Coronary artery (tissue), 2 donors: ENCODE measurements at places on chromosomes 11 and 22.

DNA sequence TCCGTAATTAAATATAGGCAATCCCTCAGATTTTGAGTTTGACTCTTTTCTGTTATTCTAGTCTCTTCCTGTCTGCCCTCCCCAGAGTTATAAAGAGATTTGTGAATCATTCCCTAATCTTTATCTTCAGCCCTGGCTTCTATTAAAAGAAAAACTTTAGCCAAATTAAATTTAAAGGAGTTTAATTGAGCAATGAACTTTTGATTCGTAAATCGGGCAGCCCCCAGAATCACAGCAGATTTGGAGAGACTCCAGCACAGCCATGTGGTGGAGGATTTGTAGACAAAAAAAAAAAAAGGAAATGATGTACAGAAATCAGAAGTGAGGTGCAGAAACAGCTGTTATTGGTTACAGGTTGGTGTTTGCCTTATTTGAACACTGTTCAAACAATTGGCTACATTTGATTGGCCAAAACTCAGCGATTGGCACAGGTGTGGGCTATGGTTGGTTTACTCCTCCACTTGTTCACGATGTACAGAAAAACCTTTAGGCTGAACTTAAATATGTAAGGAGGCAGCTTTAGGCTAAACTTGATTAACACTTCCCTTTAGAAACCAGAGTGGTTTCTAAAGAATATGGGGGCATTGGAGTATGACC, 2.3 kb upstream of the ALKBH8 start:
- no peak for DNase-seq

- DNase-seq, result peak; percentile 91
These were observed at the start of gene RHOG for GRCh38 chr11:3840870-3841425. Gene RHOG (minus strand): TSS chr11:3840959. CDS start chr11:3828138, 12,821 bp downstream.

DNA sequence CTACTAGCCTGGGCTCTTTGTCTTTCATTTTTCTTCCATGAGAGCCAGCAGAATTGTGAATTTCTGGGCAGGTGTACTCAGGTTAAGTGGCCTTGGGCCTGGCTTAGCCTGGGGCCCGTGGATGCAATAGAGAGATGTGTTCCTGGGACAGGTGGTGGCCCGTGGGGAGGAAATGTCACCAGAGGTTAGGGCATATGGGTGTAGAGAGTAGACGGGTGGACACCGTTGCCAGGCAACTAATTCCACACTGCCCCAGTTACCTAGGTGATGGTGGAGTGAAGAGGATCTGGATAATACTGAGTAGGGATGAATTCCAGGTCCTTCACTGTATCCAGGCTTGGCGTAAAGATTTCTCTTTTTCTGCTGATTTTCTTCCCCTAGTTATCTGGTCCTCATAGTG, 175.0 kb downstream of the INSC start:
- no peak for DNase-seq

DNA sequence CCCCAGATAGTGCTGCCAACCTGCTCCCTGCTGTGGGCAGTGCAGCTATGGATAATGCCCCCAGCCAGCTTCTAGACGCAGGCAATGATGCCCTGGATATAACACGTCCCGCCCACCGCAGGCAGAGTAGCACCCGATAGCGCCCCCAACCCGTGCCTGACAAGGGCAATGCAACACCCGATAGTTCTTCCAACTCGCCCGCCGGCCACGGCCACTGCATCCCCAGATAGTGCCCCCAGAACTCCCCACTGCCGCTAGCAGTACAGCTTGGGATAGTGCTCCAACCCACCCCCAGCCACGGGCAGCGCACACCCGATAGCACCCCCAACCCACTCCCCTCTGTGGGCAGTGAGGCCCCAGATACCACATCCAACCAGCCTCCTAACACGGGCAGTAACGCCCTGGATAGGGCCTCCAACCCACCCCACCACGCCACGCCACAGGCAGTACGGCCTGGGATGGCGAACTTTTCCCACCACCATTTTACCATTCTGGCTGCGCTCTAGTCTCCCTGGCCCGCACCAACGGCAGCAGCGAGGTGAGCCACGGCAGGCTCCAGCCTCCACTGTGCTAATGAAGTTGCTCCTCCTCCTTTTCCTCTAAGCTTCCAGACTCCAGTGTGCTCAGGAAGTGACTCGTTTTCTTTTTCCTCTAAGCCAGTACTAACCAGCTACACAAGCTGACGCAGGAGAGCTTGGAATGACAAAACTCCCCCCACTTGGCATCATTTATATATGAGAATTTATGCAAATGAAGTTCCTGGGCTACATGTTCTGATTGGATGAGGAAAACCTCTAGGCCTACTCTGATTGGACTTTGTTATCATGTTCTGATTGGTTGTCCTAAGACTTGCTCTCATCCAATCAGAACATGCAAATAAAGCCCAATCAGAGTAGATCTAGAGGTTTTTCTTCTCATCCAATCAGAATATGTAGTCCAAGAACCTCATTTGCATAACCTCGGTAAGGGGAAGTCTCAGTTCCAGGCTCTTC, 3.0 kb upstream of the RFPL3 start:
- no peak for DNase-seq

DNA sequence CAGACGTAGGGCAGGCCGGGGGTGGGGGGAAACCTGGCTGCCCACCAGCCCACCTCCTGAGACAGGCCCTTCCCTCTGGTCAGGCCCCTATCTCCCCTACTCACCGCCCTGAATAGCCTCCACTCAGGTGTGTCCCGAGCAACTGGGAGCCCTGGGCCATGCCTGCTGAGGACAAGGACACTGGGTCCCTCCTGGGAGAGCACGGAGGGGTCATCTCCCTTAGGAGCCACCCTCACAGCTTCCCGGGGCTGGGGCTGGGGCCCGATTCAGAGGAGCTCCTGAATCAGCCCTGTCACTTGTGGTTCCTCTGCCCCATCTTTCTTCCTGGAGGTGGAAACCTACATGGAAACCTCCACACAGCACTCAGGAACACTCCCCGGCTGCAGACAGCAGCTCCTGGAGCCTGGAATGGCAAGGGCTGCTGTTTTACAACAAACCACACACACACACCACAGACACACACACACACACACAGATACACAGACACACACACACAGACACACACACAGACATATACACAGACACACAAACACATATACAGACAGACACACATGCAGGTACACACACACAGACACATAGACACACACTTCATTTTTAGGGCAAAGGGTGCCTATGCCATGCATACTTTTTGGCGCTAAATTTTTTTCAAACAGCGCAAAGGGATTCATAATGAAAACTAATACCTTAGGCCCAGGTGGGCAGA, 9.6 kb upstream of the EMID1 start:
- DNase-seq, result no peak

DNA sequence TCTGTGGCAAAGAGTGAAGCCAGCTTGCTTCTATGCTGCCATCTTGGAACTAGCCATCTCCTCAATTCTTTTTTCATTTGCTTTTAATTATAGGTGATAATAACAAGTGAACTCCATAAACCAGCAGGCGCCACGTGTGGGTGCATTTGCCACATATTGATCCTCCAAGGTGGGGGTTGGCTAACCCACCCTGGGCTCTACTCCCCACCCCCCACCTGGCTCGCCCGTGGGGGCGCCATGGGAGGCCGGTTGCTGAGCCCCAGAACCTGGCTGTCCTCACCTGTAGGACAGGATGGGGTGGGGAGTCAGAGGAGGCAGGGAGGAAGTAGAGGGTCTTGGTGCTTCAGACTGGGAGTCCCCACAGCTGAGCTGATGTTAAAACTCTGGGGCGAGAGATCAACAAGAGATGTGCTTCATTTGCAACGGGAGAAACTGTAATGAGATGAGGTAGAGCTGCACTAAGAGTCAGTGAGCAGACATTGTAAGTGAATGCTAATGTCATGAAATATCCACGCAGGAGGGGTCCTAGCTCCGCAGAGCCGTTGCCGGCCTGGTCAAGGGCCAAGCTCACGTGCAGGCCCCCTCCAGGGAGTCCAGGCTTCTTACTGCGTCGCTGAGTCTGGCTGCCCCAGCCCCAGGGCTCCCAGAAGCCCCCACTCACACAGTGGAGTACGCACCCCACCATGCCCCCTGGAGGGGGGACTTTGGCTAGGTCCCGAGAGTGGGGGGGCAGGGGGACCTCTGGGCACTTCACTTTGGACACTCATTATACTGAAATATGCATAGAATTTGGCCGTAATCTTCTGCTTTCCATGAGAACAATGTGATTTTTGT, 59.4 kb downstream of the BRD1 start:
- no peak for DNase-seq

- no peak for DNase-seq
These were observed 10.4 kb downstream of the GNAZ start for GRCh38 chr22:23080613-23081290.

DNA sequence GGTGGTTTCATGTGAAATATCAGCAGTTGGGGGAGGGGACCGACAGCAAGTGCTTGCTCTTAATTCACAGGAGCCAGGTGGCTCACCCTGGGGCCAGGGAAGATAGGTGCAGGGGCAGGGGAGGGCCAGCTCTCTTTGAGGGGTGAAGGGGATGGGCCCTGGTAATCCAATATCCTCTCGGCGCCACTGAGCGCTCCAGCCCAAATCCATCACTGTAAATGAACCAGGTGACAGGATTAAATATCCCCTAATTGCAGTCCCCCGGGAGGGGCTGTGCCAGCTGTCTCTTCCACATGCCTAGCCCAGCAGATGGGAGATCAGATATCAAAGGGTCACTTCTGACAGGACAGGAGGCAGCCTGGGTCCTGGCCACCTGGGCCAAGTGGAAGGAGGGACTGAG, 531.8 kb upstream of the CADM1 start:
- DNase-seq, result no peak

DNA sequence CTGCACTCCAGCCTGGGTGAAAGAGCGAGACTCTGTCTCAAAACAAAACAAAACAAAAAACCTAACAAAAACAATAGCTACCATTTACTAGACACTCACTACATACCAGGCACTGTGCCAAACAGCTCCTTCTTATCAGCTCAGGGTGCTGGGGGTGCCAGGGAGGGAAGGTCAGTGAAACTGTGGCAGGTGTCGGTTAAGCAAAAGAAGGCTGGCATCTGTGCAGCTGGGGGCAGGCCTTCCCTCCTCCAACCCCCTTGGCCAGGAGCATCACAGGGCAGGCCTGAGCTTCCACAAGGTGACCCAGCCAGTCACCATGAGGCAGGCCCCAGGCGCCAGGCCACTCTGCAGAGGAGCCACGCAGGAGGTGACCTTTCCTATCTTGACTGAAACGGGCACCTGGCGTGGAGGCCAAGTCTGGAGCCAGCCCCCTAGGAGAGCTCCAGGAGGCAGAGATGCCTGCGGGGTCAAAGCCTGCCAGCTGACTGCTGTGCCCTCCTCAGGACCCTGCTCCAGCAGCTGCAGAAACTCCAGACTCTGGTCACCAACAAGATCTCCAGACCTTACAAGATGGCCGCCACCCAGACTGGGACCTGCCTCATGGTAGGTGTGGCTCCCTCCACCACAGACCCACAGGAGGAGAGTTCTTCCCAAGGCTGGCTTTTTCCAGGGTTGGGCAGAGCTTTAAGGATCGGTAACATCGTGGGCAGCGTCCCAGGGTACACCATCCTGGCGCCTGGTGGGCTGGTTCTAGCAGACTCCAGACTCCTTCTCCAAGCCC, 31.3 kb upstream of the DGKZ start:
- DNase-seq, result no peak

GRCh38 chr11:3747704-3748103, 49.6 kb downstream of the NUP98 start:
- no peak for DNase-seq

GRCh38 chr22:50041361-50042065, 16.6 kb downstream of the TTLL8 start:
- DNase-seq, result peak; percentile 58

DNA sequence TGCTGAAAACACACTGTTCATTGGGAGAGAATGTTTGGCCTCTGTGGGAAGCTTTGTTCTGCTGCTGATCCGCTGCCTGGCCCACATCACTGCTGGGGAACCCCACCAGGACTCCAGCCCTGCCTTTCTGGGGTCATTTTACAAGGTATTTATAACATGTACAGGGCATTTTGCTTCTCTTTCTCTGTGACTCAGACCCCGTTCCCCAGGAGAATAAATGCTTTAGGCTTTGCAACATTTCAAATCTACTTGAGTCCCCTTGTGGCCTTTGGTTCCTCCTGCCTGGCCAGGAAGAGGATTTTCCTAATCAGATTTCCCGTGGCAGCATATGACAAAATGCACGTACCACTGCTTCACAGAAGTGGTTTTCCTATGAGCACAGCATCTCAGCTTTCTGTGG, 43.0 kb downstream of the BTG4 start:
- peak; percentile 28 for DNase-seq

DNA sequence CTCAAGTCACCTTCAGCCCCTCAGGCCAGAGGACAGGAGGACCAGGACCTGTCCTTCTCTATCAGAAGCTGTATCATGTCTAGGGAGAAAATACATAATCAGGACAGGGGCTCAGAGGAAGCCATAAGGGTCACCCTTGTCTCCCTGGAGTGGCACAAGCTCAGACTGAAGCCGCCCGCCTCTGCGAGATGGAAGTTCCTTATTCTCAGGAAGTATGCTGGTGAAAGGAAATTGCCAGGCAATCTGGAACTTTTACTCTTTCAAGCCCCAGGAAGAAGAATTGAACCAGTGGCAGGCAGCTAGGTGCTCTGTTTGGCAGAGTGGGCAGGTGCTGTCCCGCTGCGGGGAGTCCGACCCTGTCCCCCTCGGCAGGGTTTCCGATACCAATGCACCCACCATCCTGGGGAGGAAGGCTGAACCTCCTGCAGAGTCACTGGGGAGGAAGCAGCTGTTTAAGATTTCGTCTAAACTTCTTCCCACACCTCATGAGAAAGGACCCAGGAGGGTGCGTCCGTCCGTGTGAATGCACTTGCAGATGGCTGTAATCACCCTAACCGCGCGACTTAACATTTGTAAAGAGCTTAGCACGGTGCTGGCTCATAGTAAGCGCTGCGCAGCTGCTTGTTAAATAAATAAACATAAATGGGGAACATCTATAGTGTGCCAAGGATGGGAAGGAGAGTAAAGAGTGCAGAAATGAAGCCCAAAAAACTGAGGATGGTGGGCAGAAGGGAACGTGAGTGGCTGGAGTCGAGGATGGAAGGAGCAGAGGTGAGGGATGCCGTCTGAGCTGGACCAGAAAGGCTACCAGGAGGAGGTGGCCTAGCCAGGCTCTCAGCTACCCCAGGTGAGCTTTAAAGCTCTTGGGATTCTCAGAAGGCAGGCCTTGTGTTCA, 5.0 kb upstream of the ANO1 start:
- DNase-seq, result peak; percentile 67

DNA sequence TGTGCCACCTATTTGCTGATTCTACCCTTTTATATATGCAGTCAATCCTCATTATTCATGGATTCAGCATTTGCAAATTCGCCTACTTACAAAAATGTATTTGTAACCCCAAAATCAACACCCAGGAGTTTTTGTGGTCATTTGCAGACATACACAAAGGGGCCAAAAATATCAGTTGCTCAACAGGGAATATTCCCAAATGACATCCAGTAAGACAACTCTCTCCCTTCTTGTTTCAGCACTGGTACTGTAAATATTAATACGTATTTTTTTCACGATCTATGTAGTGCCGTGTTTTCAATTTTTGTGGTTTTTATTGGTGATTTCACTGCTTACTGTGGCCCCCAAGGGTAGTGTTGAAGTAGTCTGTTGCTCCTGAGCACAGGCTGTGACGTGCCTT, 11.8 kb upstream of the CAVIN3 start:
- no peak for DNase-seq
